Uterus (tissue), 4 donors: ENCODE measurements at places on chromosomes 16 and 17. TPM values are rescaled to one million over a fixed set of nuclear protein-coding genes. Genes with fewer than 3 reads are reported as not detected.
A peak's percentile ranks its signal among the peaks of the same experiment; 100 is the strongest.

GRCh38 chr17:54439816-54440215 lies 460.8 kb upstream of the TOM1L1 start:
- no peaks in the 10 kb centered on the region for H3K36me3 ChIP-seq
- H3K4me1 ChIP-seq = no peaks in the 10 kb centered on the region
- no peaks in the 10 kb centered on the region for H3K27me3 ChIP-seq
- no peak overlapping the region for H3K4me3 ChIP-seq
- H3K27ac ChIP-seq = no peak overlapping the region
- no peak for DNase-seq

The CDH8 gene
- total RNA-seq = not detected

The CUEDC1 gene
- total RNA-seq = 63.6 TPM

GRCh38 chr16:86512860-86513470 lies 2.6 kb downstream of the FOXF1 start:
- H3K27ac ChIP-seq = peak overlapping the region; percentile 81
- H3K27me3 ChIP-seq = no peaks in the 10 kb centered on the region
- peaks cover 21% of the 10 kb centered on the region for H3K4me1 ChIP-seq
